Astrocyte (in vitro differentiated cells and primary cell): ENCODE measurements at places on chromosomes 6 and 20. TPM values are rescaled to one million over a fixed set of nuclear protein-coding genes. Genes with fewer than 3 reads are reported as not detected.

DNA sequence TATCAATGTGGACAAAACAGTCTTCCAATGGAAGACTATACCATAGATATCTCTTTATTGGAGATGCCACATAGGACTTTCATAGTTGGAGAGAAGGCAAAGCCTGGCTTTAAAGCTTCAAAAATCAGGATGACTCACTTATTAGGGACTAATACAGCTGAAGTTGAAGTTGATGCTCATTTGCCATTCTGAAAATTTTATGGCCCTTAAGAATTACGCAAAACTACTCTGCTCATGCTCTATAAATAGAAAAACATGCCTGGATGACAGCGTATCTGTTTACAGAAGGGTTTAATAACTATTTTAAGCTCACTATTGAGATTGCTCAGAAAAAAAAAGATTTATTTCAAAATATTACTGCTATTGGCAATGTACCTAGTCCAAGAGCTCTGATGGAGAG lies 155.5 kb upstream of the DST start:
- H3K36me3 ChIP-seq = no peaks in the 10 kb centered on the region
- H3K4me1 ChIP-seq = peaks cover 32% of the 10 kb centered on the region
- no peaks in the 10 kb centered on the region for H3K27me3 ChIP-seq
- H3K27ac ChIP-seq = no peak overlapping the region

DNA sequence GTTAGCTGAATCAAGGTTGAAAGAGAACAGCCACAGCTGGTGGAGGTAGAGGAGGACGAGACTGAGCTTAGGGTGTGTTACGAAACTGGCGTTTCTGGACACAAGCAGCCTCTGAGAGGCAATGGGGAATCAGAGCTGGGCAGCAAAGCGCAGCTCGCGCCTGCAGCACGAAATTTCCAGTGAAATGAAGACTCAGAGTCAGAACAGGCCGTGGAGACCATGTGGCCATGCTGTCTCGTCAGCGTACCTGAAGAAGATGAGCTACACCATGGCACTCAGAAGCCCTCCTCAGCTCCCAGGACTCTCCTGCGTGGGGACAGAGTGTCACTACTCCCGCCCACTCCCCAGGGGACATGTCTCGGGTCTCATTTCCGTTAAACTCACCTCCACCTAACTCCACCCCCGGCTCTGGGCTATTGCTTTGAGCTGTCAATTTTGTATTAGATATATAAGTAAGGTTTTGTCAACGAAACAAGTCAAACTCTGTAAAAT lies 256.9 kb downstream of the ERMARD start:
- DNase-seq = no peak
- no peak overlapping the region for H3K27ac ChIP-seq
- H3K4me1 ChIP-seq = no peaks in the 10 kb centered on the region
- no peaks in the 10 kb centered on the region for H3K36me3 ChIP-seq

NKAPL gene
- not detected in 2 replicates for total RNA-seq

GPLD1 gene
- total RNA-seq = 0.60 and 0.75 TPM in 2 replicates

SSTR4 gene
- total RNA-seq = not detected in 2 replicates

GRCh38 chr6:110295451-110296165 lies 62.5 kb downstream of the METTL24 start:
- DNase-seq = no peak
- H3K27ac ChIP-seq = no peak overlapping the region
- no peaks in the 10 kb centered on the region for H3K36me3 ChIP-seq
- no peak overlapping the region for H3K4me3 ChIP-seq
- H3K4me1 ChIP-seq = no peaks in the 10 kb centered on the region
- H3K27me3 ChIP-seq = peaks cover 6% of the 10 kb centered on the region

DNA sequence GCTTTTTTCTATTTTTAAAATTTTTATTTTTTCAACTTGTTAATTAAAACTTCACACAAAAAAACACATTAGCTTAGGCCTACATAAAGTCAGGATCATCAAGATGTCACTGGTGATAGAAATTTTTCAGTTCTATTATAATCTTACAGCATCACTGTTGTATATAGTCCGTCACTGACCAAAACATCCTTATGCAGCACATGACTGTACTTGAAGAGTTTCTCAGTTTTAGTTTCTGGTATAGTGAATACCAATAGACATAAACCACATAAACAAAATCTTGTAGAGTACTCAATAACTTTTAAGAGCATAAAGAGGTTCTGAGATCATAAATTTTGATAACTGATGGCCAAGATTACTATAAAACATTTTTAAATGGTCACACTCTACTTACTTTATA lies 71.8 kb downstream of the ASCC3 start:
- no peak for DNase-seq
- no peaks in the 10 kb centered on the region for H3K4me1 ChIP-seq
- H3K4me3 ChIP-seq = no peak overlapping the region
- H3K27me3 ChIP-seq = no peaks in the 10 kb centered on the region
- H3K36me3 ChIP-seq = no peaks in the 10 kb centered on the region
